ENCODE measurements at places on chromosomes 3 and 15.

GRCh38 chr15:101652786-101653430 lies 727 bp upstream of the TM2D3 start:
- DNase-seq, result no peak

DNA sequence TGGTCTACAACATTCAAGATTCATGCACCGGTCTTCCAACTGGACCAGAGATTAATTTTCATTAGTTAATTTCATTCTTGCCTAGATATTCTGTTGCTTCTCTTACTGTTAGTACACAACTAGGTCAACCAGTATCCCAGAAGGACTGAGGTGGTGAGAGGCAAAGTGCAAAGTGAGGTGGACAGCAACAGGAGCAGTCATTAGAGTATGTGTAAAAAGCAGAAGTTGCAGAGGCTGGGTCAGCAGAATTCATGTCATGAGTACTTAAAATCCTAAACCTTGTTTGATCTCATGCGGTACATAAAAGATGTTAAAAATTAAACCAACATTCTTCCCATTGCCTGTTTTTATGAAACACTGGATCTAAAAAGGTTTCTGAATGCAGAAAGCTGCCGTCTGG lies 46.7 kb downstream of the PARP14 start:
- no peak for DNase-seq

DNA sequence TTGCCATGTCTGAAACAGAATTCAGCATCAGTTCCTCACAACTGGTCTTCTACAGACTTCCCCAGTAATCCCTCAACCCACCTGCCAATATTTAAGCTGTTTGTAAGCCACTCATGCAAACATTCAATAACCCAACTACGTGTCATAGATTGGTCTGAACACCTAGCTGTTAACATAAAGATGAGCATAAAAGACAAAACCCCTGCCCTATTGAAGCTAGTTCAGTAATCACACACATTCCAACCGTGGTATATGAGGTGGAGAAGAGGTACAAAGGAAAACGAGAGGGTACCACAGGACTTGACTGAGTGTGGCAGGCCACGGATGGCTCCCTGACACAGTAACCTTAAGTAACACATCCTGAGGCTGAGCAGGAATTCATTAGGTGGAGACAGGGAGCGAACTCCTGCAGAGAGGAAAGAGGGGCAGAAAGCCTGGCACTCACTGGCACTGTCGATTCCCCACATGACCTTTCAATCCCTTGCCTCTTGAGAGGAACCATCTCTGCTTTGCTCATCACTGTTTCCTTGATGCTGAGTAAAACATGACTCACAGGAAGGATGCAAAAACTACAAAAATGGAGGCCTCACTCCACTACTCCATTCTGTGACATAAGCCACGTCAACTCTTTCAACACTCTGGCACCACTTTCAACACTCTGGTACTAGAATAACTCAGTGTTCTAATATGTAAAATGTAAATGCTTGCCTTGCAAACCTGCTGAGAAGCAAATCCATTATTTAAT lies 31.3 kb downstream of the RPN1 start:
- DNase-seq, result no peak

GRCh38 chr15:66477011-66477410 lies 20.6 kb downstream of the SNAPC5 start:
- DNase-seq, result no peak
